Uterine smooth muscle cell (primary cell): ENCODE measurements at places on chromosomes 4 and X. TPM values are rescaled to one million over a fixed set of nuclear protein-coding genes. Genes with fewer than 3 reads are reported as not detected.

BEX1 gene
- total RNA-seq: 3.1 and 4.4 TPM in 2 replicates

ALG13 gene
- total RNA-seq: 34.4 and 41.2 TPM in 2 replicates

GAGE13 gene
- total RNA-seq: not detected in 2 replicates

PAGE5 gene
- not detected in 2 replicates for total RNA-seq

ATP8A1 gene
- 1.6 and 6.1 TPM in 2 replicates for total RNA-seq

GEMIN8 gene
- 18.0 TPM in 2 replicates for total RNA-seq
